ENCODE measurements at places on chromosomes 12 and 14. TPM values are rescaled to one million over a fixed set of nuclear protein-coding genes. Genes with fewer than 3 reads are reported as not detected.

Gene CYP46A1
- 0.76 TPM for total RNA-seq

Gene KRT83
- not detected for total RNA-seq

Gene CLEC2B
- not detected for total RNA-seq

Gene SLC6A12
- 0.64 TPM for total RNA-seq

Gene GPR65
- total RNA-seq, result 0.05 TPM

GRCh38 chr12:110745542-110746284 is 3.0 kb upstream of the PPP1CC start:
- no peaks in the 10 kb centered on the region for H3K36me3 ChIP-seq
- no peak for DNase-seq
- H3K27me3 ChIP-seq, result no peaks in the 10 kb centered on the region
- H3K27ac ChIP-seq, result no peak overlapping the region
- H3K4me3 ChIP-seq, result no peak overlapping the region

DNA sequence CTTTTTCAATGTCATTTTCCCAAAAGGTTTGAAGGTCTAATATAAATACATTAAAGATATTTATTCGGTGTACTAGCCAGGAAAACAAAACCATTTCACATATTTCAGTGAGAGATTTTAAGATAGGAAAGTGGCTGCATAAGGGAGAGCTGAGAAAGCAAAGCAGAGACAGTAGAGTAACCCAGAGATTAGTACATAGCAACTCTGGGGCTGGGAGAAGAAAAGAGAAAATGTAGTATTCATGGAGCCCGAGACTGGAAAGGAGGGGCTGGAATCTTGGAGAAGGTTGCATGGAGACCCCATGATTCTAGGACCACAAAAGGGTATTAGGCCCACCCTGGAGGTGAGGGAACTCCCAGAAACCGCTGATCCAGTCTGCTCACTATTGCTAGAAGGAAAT is 236.9 kb downstream of the PAWR start:
- H3K36me3 ChIP-seq, result no peaks in the 10 kb centered on the region
- no peak overlapping the region for H3K4me3 ChIP-seq
- no peak for DNase-seq
- H3K27ac ChIP-seq, result no peak overlapping the region

GRCh38 chr12:79347866-79348265 is 342.9 kb downstream of the PAWR start:
- H3K36me3 ChIP-seq, result no peaks in the 10 kb centered on the region
- no peak overlapping the region for H3K27ac ChIP-seq
- H3K4me1 ChIP-seq, result no peaks in the 10 kb centered on the region

DNA sequence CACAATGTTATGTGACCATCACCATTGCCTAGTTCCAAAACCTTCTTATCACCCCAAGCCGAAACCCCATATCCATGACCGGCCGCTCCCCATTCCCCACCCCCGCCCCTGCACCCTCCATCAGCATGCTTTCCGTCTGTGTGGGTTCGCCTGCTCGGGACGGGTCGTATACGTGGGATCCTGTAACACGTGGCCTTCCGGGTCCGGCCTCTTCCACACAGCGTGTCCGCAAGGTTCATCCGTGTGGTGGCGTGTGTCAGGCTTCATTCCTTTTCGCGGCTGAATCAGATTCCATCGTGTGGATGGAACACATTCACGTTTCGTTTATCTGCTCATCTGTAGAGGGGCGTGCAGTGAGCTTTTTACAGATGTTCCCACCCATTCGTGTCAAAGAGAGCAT is 41.4 kb downstream of the RIMBP2 start:
- no peaks in the 10 kb centered on the region for H3K36me3 ChIP-seq
- H3K4me1 ChIP-seq, result no peaks in the 10 kb centered on the region
- no peak overlapping the region for H3K27ac ChIP-seq
- no peaks in the 10 kb centered on the region for H3K27me3 ChIP-seq

DNA sequence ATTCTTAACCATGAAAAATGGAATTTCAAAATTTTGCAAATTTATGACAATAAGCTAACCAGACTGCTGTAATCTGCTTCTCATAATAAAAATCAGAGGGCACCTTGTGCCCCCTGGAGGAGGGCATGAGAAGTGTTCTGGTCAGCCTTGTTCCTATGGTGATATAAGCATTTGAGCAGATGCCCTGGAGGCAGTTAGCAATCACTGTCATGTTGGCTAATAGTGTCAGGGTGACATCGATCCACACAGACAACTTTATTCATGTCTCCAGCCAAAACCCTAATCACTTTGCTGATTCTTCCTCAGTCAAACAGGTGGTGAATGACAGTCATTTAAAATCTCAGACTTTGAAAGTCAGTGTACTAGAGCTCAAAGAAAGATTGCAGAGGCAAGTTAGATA is 943.0 kb downstream of the GALC start:
- H3K4me3 ChIP-seq, result no peak overlapping the region
- no peaks in the 10 kb centered on the region for H3K27me3 ChIP-seq
- no peaks in the 10 kb centered on the region for H3K4me1 ChIP-seq
- no peak overlapping the region for H3K27ac ChIP-seq

GRCh38 chr14:45716572-45716971 is 463.6 kb upstream of the MIS18BP1 start:
- no peaks in the 10 kb centered on the region for H3K36me3 ChIP-seq
- H3K27me3 ChIP-seq, result no peaks in the 10 kb centered on the region
- no peak for DNase-seq
- H3K4me3 ChIP-seq, result no peak overlapping the region

DNA sequence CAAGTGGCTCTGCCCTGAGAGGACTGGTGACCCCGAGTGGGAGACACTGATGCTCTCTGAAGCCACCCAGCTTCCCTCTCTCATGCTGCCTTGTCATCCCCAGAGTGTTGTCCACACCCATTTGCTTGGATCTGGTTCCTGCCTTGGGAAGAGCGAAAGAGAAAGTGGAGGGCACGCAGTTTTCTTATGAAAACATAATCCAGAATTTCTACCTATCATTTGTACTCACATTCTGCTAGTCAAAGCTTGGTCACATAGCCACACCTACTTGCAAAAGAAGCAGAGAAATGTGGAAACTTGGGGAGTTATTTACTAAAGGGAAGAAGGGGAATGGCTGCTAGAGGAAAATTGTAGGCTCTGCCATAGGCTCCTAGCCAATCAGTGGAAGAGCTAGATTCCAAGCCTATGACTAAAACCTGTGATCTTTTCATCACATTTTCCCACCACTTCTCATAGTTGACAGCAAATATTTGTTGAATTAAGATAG is 326.3 kb downstream of the ZFP36L1 start:
- DNase-seq, result peak; percentile 78
- no peaks in the 10 kb centered on the region for H3K27me3 ChIP-seq

Data from HCT116 (cell line).